ENCODE measurements at places on chromosomes 5 and 9. TPM values are rescaled to one million over a fixed set of nuclear protein-coding genes. Genes with fewer than 3 reads are reported as not detected.

DNA sequence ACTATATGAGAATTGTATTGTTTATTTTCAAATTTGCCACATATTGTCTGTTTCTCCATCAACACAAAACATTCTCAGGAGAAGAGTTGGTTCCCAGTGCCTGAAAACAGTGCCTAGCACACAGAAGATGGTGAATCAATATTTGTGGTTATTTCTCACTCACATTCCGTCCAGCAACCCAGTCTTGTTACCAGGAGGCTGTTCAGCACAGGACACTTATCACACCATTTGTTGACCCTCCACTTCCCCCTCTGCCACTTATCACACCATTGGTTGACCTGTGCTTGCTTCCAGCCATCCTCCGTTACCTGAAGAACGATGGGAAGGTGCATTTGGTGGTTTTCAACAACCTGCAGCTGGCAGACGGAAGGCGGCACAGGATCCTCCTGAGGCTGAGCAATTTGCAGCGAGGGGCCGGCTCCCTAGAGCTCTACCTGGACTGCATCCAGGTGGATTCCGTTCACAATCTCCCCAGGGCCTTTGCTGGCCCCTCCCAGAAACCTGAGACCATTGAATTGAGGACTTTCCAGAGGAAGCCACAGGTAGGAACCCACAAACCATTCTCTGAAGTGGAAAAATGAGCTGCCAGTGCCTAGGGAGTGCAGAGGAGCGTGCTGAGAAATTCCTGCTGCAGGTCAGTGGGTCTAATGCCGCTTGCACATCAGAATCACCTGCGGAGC is 20.5 kb downstream of the THBS4 start:
- no peak for DNase-seq

GRCh38 chr5:35242702-35243258 is 12.5 kb upstream of the PRLR start:
- DNase-seq, result no peak

DNA sequence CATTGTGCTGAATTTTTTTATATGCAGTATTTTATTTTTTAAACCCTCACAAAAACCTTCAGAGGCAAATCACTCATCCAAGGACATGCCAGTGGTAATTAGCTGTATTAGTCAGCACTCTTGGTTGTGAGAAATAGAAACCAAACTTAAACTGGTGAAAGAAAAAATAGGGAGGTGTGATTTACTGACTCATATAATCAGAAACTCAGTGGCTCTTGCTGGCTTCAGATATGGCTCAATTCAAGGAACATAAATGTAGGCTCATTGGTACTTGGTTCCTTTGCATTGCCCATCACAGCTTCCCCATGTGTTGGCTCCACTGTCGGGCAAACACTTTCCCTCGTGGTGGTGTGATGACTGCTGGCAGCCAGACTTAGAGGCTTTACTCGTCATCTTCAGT is 497.2 kb downstream of the MAT2B start:
- peak; percentile 18 for DNase-seq

- no peak for DNase-seq
Measured at GRCh38 chr5:69252437-69252836, 17.8 kb downstream of the CDK7 start.

DNA sequence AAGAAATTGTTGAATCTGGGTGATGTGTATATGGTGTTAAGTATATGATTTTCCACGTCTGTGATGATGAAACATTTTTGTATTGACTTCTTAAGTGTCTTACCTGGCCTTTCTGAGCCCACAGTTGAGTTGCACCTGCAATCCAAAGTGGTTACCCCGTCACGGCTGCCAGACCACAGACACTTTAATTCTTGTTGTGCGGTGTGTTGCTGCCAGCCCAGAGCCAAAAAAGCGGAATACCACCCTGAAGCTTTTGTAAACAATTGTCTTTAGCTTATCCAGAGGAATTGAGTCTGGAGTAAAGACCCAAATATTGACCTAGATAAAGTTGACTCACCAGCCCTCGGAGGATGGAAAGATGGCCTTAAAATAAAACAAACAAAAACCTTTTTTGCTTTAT is 35.1 kb downstream of the MTAP start:
- DNase-seq, result no peak

GRCh38 chr9:76810377-76810957 is 46.2 kb downstream of the PCA3 start:
- DNase-seq, result peak; percentile 72

DNA sequence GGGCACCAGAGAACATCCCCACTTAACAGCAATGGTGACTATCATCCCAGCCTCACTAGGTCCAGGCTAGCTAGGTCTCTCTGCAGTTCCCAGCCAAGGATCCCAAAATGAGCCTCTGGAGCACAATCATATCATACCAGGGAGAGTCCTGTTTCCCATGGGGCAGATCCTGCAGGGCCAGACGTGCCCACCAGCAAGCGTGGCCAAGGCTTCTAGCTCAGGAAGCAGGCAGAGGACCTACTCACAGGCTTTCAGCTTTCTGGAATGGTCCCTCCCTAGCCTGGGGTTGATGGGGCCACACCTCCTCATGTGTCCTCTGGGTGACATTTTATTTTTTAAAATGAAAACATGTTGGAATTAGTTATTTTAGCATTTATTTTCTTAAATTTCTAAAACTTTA is 45.7 kb upstream of the PITX1 start:
- no peak for DNase-seq

DNA sequence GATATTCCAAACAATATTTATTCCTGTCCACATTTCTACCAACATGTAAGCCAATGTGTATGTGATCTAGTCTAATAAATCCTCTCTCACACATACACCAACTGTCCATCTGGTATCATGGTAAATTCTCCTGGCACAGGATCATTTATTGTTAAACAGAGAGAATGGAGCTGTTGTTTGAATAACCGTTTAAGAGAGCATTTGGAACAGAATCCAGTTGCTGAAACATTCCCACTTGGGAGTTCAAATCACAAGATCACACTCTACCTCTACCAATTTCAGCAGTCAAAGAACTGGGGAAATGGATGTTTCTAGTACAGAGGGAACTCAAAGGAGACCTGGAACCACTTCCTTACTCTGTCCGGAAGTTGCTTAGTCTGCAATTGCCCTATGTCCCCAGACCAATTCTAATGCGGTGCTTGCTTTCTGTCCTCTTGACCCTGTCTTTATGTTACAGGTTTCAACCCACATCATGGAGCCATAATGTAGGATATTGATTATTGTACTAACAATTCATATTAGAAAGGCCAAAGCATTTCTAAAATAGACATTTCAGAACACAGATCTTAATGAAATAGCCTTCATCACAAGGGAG is 488.4 kb downstream of the SEMA5A start:
- no peak for DNase-seq

DNA sequence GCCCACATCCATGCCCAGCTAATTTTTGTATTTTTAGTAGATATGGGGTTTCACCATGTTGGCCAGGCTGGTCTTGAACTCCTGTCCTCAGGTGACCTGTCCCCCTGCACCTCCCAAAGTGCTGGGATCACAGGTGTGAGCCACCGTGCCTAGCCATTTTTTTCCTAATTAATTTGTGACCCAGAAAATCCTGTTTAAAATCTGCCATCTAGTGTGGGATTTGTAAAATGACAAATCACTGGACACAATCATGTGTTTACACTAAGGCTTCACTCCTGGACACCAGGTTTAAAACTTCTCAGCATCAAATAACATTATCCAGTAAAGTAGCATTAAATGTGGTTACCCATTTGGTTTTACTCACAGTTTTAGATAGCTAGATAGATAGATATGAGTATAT is 18.6 kb upstream of the KDM4C start:
- DNase-seq, result peak; percentile 51

GRCh38 chr5:74113196-74113540 is 487.2 kb downstream of the ARHGEF28 start:
- no peak for DNase-seq

DNA sequence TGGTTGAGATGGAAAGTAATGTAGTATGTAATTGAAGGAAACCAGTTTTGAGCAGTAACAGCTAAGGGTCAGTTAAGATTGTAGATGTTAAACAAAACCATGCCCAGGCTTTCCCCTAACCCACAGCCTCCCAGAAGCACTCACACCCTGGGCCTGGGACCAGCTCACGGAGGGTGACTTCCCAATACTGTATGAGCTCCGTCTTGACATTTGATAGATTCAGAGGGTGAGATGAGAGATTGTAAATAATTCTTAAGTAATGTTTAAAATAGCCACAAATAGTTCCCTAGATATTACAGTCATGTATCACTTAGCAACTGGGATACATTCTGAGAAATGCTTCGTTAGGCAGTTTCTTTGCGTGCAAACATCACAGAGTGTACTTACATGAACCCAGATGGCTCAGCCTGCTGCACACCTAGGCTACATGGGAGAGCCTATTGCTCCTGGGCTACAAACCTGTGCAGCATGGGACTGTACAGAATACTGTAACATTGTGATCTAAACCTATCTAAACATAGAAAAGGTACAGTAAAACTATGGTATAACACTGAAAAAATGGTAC is 140.7 kb downstream of the FANCC start:
- no peak for DNase-seq

GRCh38 chr9:111868475-111868874 is 28.1 kb upstream of the UGCG start:
- DNase-seq, result no peak

DNA sequence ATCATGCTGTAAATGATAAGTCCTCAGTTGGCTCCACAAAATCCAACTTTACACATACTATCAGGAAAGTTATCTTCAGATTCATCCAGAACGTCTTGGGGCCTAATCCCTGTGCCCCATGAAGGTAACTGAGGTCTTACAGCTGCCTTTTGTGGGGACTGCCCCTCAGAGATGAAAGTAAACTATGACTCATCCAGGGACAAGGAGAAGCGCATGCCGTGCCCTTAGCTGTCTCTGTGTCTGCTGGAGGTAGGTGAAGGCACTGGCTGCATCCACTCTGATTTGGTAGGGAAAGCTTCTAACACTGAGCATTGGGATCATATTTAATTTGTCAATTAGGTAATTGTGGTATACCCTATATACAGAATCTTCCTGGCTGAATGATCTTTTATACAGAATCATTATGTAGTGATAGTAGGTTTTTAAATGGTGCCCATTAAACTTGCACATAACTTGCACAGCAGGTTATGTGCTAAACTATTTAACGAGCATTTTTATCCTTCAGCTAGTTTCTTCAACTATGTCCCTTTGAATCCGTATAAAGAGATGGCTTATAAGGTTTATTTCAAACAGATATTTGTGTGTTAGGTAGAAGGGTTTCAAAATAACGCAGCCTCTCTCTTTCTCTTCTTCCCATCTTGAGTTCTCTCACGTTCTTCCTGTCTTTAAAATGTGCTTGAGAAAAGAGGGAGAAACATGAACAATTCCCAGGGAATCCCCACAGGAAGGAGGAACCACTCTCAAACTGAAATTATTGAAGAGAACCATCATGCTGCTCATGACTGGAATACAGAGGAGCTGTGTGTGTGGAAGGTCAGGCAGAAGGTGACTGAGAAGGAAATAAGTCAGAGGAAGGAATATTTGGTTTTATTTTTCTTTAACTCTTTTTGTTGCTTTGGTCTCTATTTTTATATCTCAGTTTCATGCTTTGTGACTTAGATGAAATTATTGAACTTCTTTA is 250.9 kb downstream of the CD180 start:
- no peak for DNase-seq

VCAN gene
- total RNA-seq, result 327 TPM

SVEP1 gene
- total RNA-seq, result 47.3 TPM

MARCOL gene
- not detected for total RNA-seq

PHF24 gene
- not detected for total RNA-seq

TSLP gene
- total RNA-seq, result not detected
